ENCODE measurements at places on chromosomes 2 and 18.

GRCh38 chr2:183025993-183026392 lies 12.3 kb downstream of the NCKAP1 start:
- no peak for DNase-seq

GRCh38 chr2:42324244-42324643 lies 36.8 kb downstream of the COX7A2L start:
- no peak for DNase-seq

DNA sequence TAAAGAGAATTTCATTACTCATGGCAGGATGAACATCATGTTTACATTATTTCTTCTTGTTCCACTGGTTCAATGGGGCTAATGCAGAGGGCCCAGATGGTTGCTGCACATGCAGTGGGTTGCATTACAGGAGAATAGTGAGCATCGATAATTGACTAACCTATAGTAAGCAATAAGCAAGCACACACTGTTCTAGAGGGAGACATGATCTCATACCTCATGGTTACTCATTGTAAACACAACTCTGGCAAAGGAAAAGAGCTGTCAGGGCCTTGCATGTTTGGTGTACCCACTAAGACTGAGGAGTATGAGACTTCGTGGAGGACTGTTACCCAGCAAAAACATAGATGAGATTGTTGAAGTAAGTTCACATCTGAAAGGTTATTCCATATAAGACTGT lies 885.6 kb upstream of the VRK2 start:
- DNase-seq = no peak

DNA sequence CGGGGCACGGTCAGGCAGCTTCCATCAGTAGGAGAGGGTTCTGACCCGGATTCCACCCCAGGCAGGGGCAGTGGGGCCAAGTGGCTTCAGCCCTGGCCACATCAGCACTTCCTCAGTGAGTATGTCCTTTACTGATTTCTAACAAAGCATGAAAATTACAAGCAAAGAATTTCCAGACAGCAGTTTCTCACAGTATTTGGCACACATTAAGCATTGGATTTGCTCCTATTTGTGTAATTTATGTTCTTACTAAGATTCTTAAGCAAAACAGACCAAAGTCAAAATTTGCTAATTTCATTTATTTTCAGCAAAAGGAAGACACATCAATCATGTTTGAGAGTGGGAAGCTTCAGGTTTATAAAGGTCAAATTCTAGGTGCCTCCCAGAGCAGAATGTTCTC lies 73.3 kb upstream of the NFATC1 start:
- no peak for DNase-seq

DNA sequence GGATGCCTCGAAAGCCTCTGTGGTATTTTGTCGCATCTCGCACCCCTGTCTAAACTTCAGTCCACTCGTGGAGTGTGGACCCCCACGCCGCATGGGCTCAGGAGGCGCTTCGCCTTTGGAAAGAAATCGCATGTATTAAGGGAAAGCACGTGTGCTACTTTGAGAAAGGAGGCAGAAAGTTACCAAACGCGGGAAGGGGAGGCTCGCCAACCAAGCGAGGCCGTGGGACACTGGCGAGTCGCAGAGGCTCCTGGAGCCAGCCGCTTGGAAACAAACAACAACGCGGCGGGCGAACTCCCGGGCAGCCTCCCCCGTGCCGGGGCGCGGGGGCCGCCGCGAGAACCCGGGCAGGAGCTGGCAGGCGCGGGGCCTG lies 455 bp upstream of the AGAP1 start:
- no peak for DNase-seq

Data from activated naive CD4-positive, alpha-beta T cell treated with Interleukin-2 at 50 U/mL for 16 hours (primary cell).